SJCRH30 (cell line): ENCODE measurements at places on chromosomes 13 and 19. TPM values are rescaled to one million over a fixed set of nuclear protein-coding genes. Genes with fewer than 3 reads are reported as not detected.

The COX7A1 gene
- total RNA-seq: 0.61 TPM in 1 of 2 replicates, not detected in the other

The RAB3A gene
- total RNA-seq: 2.3 and 2.7 TPM in 2 replicates

The ELANE gene
- not detected in 2 replicates for total RNA-seq

The SGCG gene
- 0.14 and 0.18 TPM in 2 replicates for total RNA-seq

The TTC9B gene
- not detected in 2 replicates for total RNA-seq

The CD209 gene
- not detected in 2 replicates for total RNA-seq

The APOC1 gene
- total RNA-seq: 18.3 and 22.9 TPM in 2 replicates

The CEACAM4 gene
- total RNA-seq: not detected in 2 replicates

GRCh38 chr13:41820581-41821237 lies 140.2 kb downstream of the VWA8 start:
- DNase-seq: no peak

- no peak for DNase-seq
Observed at GRCh38 chr19:13020002-13020414, 24.7 kb downstream of the NFIX start.

- DNase-seq: no peak
Observed at GRCh38 chr19:45897261-45897812, 5.1 kb downstream of the MYPOP start.

- DNase-seq: peak; percentile 81
Observed at GRCh38 chr19:3108775-3109174, 14.6 kb downstream of the GNA11 start.

- DNase-seq: no peak
Observed at GRCh38 chr13:24668955-24669582, 11.1 kb upstream of the ATP12A start.

- DNase-seq: no peak
Observed at GRCh38 chr19:44202470-44202869, 9.9 kb upstream of the ZNF227 start.

GRCh38 chr13:24503379-24503696 lies 9.2 kb downstream of the PARP4 start:
- DNase-seq: no peak

DNA sequence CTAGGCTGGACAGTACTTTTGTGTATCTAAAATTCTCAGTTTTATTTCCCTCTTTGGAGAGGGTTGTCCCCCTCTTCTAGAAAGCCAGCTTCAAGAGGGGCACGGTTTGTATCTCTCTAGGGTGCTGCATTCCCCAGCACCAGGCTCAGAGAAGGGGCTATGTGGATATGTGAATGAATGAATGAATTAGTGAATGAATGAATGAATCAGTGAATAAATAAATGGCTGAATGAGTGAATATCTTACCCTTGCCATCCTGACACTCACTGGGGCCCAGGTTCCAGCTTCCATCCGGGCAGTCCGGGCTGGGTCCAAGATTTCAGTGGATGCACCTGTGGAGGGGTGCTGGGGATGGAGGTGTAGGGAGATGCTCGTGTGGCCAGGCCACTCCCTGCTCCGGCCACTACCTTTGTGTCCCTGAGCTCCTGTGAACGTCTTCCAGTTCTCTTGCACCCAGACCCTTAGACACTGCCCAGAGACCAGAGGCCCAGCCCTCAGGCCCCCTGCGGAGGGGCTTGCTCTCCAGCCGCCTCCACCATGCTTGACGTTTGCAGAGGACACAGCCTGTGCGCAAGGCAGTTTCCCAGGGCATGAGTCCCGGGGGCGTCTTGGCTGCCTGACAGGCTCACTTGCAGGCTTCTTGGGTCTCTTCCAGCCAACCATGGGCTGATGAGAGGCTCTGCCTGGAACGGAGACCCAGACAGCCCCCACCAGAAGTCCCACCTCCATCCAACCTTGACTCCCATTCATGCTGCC lies 2.8 kb upstream of the KCNN1 start:
- no peak for DNase-seq

DNA sequence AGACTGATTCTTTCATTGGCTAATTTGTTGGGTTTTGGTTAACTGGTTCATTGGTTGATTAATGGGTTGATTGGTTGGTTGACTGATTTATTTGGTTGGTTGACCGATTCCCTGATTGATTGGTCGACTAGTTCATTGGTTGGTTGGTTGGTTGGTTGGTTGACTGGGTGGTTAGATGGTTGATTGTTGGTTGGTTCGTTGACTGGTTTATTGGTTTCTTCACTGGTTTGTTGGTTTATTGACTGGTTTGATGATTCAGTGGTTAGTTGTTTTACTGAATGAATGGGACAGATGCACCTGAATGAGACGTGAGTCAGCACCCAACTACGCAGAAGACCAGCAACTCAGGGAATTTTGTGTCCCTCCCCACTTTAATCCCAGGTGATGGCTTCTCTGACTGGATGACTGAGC lies 2.7 kb upstream of the NUP62 start:
- DNase-seq: no peak

DNA sequence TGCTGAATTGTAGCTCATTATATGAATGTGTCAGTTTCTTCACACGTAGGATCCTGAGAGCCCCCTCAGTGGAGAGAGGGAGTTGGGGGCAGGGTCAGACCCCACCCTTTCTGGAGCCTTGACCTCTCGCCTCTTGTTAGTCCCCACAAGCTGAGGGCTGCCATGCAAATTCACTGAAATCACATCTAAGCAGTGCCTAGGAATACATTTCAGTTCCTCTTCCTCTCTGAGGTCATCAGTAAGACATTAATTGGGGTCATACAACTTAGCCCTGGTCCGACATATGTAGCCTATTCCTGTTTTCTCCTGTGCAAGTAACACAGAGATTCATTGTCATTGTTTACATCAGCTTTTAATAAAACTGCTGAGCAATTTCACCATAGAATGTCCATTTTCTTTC lies 30.0 kb downstream of the MYO9B start:
- no peak for DNase-seq

DNA sequence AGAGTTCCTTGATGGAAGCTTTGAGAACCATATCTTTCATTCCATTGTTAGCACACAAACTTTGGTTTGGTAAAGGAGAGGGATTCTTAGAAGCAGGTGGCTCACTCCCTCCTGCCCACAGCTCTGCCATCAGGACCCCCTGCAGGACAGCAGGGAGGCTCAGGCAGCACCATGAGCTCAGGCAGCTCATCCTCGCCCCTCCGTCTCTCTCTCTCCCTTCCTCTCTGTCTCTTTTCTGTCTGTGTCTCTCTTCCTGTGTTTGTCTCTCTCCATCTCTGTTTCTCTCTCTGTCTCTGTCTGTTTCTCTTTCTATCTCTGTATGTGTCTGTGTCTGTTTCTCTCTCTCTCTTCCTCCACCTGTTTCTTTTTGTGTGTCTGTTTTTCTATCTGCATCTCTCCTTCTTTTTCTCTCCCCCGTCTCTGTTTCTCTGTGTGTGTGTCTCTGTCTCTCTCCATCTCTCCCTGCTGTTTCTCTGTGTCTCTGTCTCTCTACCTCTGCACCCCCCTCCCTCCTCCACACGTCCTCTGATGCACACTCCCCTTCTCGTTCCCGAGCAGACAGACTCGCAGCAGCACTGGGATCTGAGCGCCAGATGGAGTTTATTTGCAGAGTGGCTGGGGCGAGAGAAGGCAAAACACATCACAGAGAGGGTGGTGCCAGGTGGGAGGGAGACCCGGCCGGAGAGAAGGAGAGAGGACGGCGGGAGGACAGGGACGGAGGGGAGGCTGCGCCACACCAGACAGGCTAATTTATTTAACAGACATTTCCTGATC lies 8.7 kb downstream of the SBK2 start:
- DNase-seq: peak; percentile 56

DNA sequence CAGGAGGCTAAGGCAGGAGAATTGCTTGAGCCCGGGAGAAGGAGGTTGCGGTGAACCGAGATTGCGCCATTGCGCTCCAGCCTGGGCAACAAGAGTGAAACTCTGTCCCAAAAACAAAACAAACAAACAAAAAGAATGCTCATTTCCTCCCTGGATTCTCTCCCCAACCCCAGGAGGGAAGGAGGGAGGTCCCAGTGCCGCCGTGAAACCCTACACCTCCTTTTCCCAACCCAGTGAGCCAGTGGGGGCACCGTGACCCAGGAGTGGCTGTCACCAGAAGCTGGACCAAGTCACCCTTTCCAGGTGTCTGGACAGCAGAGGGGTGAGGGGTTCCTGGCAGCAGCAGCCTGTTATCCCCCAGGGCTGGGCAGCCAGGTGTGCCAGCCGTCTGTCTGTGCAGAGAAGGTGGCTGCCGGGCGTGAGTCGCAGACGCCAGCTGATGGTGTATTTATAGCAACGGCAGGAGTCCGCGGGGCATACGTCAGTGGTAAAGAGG lies 23.5 kb downstream of the NFIC start:
- DNase-seq: no peak

GRCh38 chr13:92739306-92739818 lies 487.2 kb upstream of the GPC6 start:
- no peak for DNase-seq

DNA sequence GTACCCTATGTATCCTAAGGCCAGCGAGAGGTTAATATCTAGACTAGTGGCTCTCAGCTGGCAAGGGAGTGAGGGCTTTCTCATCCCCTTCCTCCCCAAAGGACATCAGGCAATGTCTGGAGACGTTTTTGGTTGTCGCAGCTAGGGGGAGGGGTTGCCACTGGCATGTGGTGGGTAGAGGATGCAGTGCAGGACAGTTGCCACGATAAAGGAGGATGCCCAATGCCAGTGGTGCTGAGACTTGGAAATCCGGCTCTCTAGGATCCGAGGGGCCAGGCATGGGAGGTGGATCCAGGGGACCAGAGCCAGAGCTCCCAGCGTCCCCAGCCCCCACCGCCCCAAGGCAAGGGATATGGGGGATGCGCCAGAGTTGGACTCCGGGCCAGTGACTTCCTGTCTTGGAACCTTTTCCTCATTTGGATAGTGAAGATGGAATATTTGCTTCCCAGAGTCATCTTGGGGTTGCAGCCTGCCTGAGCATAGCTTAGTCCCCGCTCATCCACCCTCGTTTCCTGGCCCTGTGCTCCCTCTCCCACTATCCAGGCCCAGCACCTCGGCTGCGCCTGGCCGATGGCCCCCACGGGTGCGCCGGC lies 4.9 kb downstream of the SSC5D start:
- DNase-seq: no peak

DNA sequence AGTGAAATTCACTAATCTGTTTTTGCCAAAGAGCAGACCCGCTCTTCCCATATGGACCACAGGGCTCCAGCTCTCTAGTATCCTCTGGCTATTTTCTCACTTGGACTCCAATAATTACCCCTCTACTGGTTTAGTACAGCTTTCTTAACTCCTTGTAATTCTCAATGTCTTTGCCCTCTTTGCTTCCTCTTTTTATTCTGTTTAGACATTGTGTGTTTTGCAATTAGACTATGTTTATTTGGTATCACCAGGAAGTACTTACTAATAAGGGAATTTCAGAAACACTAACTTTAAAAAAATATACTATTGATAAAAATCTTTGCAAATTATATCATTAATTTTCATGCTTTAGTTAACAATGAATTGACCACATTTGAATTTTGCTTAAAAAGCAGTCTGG lies 111.6 kb upstream of the OBI1 start:
- DNase-seq: no peak

GRCh38 chr13:65445340-65445739 lies 1784.8 kb downstream of the PCDH9 start:
- no peak for DNase-seq

DNA sequence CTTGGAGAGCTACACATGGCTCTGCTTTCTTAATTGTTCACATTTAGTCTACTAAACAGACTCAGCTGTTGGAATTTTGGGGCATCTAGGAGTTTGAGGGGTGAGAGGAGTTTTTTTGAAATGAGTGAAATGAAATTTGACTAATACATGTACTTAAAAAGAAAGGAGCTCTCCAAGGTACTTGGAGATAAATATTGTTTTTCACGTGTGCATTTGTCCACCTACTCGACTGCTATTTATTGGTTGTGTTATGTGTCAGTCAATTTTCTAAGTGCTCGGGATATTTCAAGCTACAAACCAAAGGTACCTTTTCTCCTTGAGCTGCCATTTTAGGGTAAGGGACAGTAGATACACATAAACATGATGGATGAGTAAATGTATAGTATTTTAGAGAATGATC lies 697.0 kb downstream of the LIG4 start:
- peak; percentile 12 for DNase-seq
